B cell (primary cell): ENCODE measurements at places on chromosomes 2 and 18.

GRCh38 chr18:8794156-8794933, 89.0 kb downstream of the MTCL1 start:
- no peak for DNase-seq

DNA sequence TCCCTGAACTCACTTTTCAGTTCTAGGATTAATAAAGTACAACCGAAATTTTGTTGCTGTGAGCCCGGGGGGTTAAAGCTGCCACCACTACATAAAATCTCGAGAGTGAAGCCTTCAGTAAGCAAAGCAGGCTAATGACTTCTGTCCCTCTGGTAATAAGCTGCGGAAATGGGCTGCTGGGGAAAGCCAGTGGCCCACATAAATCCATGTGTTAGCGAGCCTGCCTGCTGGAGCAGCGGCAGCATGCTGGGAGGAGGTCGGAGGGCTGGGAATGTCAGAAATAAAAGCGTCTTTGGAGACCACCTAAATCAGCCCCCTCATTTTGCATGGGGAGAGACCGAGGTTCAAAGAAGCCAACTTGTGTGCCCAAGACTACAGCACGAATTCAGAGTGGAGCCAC, 371.7 kb downstream of the TNS1 start:
- no peak for DNase-seq

DNA sequence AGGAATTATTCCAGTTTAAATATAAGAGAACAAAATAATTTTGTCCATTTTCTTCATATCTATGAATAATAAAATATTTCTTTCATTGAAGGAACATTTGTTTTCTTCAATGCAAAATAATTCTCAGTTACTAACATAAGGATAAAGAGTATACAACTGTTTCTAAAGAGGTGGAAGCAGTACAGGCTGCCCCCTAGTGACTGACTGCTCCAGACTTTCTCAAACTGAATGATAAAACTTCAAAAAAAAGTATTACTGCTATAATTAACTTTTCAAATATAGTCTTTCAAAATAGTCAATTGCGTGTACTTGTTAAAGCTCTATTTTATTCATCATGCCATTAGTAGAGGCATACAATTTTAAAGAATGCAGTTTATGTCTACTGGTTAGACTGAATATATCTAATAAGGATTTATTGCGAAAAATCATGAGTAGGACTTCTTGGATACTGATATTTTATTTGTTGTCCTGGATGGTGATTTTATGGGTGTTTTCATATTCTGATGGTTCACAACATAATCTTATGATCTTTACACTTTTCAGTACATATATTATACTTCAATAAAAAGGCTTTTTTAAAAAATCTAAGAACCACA, 100.1 kb downstream of the WDPCP start:
- no peak for DNase-seq

DNA sequence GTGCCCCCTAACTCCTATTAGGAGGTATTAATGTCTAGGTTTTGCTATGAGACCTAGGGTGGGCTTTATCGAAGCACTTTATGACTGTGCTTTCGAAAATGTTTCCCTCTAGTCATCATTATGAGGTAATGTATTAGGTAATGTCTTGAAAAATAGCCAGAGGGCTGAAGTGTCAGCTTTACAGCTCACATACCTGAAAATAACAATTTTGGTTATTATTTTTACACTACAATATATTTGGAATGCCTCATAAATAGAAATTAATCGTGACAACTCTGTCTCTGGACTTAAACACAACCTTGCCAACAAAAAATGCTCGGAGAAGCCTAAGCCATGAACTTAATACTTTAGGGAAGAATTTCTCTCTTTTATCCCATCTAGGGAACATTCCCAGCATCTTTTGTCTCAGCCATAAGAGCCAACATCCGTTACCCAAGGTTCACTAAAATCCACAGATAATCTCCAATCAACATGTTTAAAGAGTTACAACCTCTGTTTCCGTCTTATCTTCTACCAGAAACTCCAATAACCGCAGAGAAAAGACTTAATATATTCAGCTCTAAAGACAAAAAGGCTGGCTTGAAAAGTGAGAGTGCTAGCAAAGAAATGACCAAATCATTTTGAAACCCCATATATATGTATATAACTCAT, 130.9 kb upstream of the RND3 start:
- no peak for DNase-seq

DNA sequence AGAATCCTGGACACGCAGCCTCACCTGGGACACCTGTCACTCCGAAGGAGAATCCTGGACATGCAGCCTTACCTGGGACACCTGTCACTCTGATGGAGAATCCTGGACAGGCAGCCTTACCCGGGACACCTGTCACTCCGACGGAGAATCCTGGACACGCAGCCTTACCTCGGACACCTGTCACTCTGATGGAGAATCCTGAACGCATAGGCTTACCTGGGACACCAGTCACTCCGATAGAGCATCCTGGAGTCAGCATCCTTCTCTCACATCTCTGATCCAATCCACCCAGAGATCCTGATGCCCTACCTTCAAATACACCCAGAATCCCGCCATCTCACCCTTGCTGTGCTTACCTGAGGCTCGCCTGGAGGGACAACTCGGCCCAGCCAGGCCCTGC, 154.9 kb downstream of the NDUFA10 start:
- no peak for DNase-seq

DNA sequence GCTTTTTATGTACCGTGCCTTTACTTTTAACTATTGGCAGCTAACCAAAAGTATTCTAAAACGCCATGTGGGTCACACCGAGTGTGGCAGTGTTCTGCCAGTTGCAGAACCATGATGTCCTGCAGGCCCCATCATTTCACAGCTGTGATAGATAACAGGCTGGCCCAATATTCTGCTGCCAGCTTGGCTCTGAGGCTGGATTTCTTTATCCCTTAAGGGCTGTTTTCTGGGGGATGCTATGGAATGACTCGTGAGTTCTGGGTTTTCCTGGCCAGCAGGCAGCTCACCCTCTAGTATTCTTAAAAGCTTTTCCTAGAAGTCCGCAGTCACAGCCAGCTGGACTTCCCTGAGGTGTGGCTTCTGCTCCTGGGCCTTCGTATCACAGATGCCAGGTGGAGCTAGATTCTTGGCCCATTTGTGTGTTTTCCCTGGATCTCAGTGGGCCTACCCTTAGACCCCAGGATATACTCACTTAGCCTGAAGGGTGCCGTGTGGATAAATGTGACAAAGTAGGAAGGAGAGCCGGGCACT, 41.0 kb downstream of the FHOD3 start:
- no peak for DNase-seq

DNA sequence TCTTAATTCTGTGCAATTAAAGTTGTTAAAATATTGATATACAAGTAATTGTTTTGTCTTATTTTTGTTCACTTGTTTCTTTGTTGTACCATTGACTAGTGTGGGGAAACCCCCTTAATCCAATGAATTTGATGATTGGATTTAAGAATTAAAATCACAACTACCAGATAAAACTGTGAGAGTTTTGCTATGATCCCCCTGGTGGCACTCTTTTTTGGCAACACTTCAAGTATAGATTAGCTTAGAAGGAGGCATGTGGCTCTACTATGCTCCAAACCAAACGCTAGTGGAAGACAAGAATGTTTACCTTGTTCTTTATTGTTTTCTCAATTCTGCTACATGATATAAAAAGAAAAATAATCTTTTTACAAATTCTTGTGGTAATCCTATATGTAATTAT, 477.8 kb upstream of the ETAA1 start:
- no peak for DNase-seq

DNA sequence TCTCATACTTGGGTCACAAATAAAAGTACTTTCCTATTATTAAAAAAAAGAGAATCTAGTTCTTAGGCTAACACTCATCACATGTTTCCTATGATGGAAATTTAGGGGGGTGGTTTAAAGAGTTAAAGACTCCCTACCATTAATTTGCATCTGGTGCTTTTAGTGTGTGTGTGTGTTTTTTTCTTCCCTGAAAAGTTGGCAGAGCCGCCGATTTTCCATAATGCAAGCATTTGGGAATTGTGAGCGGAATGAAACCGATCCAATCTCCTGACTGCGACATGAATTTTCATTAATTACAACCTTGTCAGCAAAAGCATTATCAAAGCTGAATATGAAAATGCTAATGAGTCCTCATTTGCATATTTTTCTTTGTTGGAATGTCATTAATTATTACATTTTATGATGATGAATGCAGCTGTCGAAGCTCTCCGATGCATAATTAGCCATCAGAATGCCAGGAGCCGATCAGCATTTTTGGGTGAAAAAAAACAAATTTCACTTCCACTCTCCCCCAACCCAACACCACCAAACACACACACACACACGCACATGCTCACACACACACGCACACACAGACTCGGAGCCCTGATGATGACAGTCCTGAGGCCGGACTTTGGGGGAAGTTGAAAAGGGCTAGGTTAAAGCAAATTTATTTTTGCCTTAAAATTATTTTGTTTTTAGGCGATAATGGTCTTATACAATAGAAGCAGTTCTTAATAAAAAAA, 165.4 kb downstream of the TCF4 start:
- peak; percentile 58 for DNase-seq

GRCh38 chr2:42224422-42225067, 55.4 kb downstream of the EML4 start:
- DNase-seq: no peak

- no peak for DNase-seq
Observed at GRCh38 chr2:45849491-45850283, 198.2 kb downstream of the PRKCE start.

DNA sequence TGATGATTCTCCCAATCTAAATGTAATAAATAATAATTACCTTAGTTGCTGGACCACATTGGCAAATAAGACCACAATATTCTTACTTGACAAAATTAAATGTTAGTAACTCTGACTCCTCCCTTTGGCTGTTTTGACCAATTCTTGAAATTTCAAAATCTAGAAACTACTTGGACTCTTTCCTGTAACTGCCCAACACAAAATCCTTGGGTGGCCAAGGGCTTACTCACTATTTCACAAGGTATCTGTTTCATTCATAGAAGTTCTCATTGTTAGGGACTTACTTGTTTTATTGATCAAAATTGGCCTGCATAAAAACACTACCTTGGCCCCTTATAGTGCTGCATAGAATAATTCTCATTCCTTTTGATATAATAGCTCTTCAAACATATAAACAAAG, 19.4 kb downstream of the CDH20 start:
- no peak for DNase-seq

DNA sequence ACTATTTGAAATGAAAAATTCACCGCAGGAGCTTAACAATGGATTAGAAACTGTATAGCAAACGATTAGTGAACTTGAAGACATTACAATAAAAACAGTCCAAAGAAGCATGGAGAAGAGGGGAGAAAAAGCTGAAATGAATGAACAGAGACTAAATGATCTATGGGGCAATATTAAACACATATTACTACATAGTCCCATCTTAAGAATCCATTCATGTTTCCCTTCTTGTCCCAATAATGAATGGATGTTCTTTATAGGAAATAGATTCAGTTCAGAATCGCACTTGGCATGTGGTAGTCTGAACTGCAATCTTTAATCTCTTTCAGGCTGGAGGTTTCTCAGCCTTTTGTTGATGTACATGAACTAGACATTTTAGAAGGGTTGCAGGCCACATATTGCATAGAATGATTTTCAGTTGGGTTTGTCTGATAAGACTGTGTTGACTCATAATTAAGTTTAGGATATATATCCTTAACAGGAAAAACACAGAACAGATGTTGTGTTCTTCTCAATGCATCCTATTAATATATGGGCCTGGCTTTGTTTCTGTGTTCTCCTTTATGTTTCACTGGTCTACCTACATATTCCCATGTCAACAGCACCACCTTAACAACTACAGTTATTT, 27.9 kb downstream of the CCDC88A start:
- no peak for DNase-seq

DNA sequence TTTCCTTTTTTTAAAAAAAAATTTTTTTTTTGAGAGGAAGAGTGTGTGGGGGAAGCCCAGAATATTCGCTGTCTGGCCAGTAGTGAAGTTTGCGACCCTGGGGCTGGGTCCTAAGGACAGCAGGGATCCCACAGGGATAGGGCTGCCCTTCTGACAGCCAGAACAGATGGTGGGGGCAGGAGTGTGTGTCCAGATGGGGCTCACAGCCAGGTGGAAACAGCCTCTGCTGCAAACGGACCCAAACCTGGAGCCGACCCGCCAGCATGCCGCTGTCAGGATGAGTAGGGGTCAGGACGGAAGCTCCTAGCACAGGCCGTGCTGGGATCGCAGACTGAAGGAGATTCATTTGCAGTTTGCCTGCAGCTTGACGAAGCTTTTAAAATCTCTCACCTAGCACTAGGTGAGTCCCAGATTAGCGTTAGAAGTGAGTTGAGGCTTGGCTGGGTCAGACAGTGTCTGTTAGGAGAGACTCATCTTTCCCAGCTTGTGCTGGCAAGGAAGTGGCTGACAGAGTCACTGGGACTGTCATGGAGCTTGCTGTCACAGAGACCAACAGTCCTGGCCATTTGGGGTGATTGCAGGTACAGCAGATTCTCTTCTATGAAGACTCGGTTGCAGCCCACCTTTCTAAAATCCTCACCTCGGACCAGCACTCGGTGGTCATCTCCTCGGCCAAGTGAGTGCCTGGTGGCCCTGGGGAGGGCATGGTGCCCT, 93.4 kb downstream of the DGKD start:
- DNase-seq: no peak

DNA sequence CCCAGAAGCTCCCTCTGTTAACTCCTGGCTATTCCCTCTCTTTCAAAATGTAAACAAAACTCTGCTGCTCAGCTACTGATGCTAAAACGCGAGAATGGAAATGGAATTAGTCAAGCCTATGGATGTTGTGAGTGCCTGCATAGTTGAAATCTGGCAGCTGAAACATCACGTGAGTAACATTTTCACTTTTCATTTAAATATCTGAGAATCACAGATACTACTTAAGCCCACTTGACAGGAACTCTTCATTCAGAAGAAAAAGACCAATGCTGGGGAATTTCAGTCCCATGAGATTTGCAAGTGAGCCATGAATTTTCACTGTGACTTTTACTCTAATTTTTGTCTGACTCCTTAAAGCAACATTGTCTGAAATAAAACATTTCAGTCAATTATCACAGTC, 215.3 kb upstream of the SESTD1 start:
- no peak for DNase-seq

DNA sequence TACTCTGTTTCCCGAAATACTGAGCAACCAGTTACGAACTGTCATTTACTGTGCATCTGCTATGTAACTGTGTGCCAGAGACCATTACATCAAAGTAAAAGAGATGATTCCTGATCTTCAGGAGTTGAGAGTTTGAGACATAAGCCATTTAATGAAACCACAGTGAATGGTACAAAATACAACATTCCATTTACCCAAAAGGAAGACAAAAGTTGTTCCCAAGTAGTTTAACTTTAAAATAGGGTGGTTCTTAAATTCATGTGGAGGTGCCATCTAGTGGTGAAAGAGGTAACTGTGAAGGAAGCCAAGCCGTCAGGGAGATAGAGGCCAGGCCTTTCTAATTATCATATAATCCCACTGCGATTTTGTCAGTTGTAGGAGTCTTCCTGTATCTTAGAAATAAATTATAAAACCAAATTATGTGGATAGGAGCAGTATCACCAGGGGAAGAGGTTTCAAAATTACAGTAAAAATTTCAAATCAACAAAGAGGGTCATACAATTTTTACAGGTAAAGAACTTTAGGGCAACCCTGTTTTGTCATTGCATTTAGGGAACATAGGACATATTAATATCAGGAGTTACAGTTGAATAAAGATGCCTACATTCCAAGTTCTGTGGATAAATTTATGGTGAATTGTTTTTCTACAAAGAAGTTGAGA, 67.7 kb downstream of the EPAS1 start:
- peak; percentile 60 for DNase-seq

- no peak for DNase-seq
Observed at GRCh38 chr18:37578886-37579513, 13.4 kb upstream of the CELF4 start.

- no peak for DNase-seq
Observed at GRCh38 chr2:15348045-15348444, 213.1 kb downstream of the NBAS start.
